ENCODE measurements at places on chromosomes 3 and 15.

DNA sequence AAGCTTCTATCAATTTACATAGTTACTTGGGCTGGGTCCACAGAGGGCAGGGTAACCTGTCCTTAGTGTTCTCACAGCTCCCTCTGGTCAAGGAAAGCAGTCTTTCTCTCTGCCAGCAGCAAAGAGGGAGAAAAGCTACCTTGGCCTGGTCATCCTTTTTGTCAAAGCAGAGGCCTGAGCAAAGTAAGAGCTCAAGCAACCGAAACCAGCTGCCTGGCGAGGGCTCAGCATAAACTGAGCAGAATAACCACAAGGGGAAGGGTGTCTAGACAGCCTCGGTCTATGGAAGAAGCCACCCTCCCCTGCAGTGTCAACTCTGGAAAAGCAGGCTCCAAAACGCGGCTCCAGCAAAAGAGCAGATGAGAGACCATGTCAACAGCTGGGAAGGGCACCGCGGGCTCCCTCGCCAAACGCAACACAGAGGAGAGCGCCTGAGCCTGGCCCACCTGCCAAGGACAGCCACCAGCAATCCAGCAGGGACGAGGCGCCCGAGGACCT is 17.4 kb downstream of the LRIG1 start:
- no peak for DNase-seq

DNA sequence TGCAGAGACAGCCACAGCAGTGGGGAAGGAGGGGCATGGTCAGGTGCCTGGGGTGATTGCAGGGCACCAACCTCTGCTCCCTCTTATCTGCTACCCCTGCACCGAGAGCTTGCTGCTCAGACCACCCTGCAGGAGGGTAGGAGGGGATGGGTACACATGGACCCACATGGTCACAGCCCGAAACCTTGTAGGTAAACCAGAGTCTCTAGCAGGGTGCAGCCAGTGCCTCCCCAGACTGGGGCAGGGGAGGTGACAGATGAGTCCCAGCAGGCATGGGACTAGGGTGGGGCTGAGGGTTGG is 49.2 kb downstream of the FAH start:
- no peak for DNase-seq

DNA sequence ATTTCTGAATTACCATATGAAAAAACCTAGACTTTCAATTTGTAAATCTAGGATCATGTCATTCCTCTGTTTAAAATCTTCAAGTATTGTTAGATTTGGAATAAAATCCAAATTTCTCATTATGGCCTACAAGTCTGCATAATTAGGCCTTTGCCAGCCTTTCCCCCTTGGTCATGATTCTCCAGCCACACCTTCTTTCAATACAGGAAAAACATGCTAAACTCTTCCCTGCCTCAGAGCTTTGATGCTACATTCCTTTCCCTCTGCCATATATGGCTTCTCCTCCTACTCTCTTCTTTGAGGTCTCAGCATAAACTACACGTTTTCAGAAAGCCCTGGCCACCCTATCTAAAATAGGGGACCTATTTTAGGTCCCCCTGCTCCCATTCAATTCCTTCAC is 48.5 kb downstream of the TM6SF1 start:
- no peak for DNase-seq

GRCh38 chr3:39917065-39917773 is 107.8 kb downstream of the MYRIP start:
- DNase-seq: no peak

DNA sequence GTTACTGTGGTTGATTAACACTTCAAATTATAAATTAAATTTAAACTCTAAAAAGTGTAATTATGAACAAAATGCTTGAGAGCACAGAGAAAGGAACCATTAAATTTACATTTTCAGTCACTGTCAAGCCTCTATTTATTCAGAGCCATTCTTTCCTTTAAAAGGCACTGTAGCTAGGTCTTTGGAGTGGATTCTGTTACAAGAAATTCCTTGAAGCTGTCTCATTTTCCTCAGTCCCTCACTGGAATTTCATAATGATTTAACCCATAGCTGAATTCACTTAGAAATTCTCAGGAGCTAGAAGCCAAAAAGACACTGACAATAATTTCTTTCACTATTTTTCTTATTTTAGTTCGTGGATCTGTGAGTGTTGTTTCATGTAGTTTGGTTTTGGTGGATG is 81.2 kb upstream of the TCF12 start:
- no peak for DNase-seq

GRCh38 chr15:67051088-67052045 is 14.0 kb upstream of the SMAD3 start:
- no peak for DNase-seq

GRCh38 chr3:54366007-54366750 is 243.8 kb downstream of the CACNA2D3 start:
- DNase-seq: no peak

GRCh38 chr15:23440596-23440995 is 6.4 kb downstream of the GOLGA6L2 start:
- DNase-seq: no peak

DNA sequence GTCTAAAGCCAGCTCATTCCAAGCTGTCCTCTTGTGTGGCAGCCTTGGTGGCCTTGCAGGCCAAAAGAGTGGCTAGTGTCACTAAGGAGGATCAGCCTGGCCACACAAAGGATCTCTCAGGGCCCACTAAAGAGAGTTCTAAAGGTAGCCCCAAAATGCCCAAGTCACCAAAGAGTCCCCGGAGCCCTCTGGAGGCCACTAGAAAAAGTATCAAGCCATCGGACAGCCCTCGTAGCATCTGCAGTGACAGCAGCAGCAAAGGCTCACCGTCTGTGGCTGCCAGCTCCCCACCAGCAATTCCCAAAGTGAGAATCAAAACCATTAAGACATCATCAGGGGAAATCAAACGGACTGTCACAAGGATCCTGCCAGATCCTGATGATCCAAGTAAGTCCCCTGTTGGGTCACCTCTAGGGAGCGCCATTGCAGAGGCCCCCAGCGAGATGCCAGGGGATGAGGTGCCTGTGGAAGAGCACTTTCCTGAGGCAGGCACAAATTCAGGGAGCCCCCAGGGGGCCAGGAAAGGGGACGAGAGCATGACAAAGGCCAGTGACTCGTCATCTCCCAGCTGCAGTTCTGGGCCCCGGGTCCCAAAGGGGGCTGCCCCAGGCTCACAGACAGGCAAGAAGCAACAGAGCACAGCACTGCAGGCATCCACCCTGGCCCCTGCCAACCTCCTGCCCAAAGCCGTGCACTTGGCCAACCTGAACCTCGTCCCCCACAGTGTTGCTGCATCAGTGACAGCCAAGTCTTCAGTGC is 33.5 kb upstream of the ALPK3 start:
- DNase-seq: no peak

DNA sequence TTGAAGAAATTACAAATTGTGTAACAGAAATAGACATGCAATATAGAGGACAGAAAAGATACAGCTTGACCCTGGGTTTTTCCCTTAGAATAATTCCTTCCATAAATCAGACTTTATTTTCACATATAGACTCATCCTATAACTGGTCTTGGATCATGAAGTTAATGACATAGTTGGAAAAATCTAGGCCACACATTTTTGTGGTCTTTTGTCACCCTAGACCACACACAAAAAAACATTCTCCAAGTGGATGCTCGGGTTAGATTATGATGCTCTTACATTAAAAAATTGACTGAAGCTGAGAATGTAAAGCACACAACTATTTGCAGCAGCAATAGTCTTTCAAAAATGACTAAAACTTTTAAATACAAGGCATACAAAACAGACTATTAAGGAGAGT is 7.5 kb upstream of the PLA2G4D start:
- DNase-seq: no peak

DNA sequence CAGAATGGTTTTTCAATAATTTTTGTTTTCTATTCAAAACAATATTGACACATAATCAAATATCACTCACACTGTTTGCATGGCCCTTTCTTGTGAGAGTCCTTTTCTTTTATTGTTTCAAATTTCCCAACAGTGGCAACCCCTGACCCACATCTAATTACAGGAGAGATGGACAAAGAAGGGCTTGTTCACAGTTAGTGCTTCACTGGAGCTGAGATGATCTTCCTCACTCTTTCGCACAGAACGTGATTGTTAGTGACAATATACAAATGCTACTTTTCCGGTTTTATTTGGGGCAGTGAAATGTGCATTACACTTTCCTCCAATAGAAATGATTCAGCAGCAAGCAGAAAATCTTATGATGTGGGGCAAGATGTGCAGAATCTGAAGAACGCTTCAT is 38.6 kb upstream of the TTC14 start:
- no peak for DNase-seq

DNA sequence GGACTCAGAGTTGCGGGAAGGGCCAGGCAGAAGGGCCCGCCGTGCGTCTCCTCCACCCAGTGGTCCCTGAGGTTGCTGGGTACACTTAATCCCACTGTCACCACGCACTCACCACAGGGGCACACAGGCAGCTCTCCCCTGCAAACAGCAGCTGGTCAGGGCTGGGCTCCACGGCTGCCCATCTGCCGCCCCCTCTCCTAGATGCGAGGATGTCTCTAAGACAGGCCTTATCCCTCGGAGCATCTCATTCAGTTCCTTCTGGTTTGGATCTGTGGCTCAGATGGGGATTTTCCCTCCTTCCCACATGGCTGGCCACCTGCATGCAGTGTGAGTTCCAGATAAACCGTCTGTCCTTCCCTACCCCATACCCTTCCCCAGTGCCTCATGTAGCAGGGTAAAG is 26.3 kb downstream of the MRPS11 start:
- no peak for DNase-seq

- DNase-seq: no peak
Observed at GRCh38 chr3:73681610-73682009, 56.9 kb upstream of the PDZRN3 start.

DNA sequence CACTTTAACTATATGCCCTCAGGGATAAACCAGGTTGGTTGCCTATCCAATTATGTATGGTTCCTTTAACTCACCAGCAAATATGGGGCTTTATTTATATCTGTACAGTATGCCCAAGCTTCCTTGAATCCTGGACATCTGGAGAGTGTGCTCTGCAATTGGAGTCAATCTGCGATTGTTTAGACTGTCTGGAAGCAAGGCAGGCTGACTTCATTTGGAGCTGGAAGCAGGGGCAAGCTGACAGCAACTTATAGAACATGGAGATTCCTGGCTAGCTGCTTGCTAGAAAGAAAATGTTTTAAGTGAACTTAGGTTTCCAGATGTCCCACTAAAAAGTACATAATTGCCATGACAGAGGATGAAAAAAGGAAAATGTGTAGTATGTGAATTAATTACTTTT is 63.7 kb upstream of the TPRG1 start:
- peak; percentile 34 for DNase-seq

- DNase-seq: no peak
Observed at GRCh38 chr3:72316501-72317279, 531.6 kb downstream of the SHQ1 start.

DNA sequence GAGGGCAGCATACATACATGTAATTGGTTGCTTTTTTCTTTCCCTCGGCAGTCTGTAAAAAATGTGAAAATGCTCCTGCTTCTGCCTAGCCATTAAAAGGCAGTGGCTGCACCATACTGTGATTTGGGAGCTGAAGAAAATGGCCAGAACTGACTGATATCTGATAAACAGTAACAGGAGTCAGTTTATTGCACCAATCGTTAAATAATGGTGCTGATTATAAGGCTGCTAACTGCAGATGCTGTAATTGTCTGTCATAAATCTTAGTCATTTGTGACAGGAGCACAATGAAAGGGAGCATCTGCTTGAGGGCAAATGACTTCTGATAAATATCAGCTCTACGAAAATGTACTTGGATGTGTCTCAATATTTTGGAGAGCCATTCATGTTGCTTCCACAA is 263.1 kb upstream of the DNAJC19 start:
- no peak for DNase-seq

DNA sequence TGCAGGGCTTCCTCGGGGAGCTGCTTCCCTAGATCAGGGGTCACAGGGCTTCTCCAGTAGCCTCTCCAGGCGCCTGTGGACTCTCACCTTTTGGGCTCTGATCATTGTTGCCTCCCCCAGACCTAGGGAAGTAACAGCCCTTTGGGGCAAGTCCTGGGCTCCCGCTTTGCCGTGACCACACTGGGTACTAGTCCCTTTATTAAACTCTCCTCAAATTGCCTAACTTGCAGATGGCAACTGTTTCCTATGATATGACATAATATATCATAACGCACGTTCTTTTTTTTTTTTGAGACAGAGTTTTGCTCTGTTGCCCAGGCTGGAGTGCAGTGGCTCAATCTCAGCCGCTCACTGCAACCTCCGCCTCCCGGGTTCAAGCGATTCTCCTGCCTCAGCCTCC is 17.9 kb upstream of the NRROS start:
- no peak for DNase-seq

DNA sequence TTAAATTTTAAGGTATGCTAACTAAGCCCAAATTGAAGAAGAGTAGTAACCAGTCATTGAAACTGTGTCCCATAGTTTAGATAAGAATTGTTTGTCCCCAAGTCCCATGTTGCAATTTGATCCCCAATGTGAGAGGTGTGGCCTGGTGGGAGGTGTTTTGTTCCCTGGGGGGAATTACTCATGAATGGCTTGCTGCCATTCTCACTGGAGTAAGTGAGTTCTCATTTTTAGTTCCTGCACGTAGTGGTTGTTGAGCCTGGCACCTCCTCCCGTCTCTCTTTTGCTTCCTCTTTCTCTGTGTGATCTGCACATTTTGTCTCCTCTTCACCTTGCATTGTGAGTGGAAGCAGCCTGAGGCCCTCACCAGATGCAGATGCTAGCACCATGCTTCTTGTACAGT is 1271.0 kb downstream of the NSUN3 start:
- DNase-seq: no peak

DNA sequence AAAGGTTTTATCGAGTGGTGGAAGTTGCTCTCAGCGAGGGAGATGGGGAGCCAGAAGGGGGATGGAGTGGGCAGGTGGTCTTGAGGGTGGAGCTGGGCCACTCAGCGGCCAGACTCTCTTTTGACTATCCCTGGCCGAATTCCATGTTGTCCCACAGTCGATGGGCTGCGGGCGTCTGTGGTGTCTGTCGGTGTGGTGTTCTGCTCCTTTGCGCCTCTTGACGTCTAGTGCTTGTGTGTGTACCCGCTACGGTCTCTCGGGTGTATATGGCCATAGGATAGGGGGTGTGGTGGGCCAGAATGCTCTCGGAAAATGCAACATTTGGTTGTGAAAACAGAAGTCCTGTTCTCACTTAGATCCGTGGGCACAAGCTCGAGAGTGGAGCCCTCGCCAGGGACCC is 297.0 kb downstream of the CGGBP1 start:
- peak; percentile 34 for DNase-seq

Measured in left lung (tissue), 14 donors.